ENCODE measurements at places on chromosomes 6 and 20.

- DNase-seq: no peak
Measured at GRCh38 chr6:170034294-170034693, 256.6 kb downstream of the DLL1 start.

- peak; percentile 36 for DNase-seq
Measured at GRCh38 chr6:157099912-157100593, 223.3 kb downstream of the TMEM242 start.

DNA sequence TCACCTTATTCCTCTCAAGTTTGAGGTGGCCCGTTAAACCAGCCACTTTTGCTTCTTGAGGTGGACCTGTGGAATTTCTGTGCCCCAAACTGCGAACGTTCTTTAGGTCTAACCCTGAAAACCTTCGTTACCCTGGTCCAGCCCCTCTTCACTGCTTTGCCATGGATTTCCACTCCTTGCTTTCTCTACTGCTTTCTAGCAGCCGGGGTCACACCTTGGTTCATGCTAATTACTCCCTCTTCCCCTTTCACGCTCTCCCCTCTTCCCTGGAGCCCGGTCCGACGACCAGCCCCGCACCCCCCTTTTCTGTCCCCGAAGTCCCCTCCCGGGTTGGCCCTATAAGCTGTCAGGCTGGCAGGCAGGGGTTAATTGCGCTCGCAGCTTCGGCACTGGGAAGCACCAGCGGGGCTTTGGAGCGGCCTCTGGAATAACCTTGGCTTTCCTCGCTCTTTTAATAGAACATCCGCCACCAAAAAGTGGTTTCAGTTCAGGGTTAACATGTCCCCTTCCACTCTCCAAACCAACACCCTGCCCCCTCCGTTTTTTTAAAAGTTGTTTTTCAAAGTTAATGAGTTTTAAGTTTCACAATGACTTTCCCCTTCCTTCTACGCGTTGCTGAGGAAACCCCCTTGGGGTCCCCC is 1.4 kb upstream of the HIVEP1 start:
- DNase-seq: no peak

DNA sequence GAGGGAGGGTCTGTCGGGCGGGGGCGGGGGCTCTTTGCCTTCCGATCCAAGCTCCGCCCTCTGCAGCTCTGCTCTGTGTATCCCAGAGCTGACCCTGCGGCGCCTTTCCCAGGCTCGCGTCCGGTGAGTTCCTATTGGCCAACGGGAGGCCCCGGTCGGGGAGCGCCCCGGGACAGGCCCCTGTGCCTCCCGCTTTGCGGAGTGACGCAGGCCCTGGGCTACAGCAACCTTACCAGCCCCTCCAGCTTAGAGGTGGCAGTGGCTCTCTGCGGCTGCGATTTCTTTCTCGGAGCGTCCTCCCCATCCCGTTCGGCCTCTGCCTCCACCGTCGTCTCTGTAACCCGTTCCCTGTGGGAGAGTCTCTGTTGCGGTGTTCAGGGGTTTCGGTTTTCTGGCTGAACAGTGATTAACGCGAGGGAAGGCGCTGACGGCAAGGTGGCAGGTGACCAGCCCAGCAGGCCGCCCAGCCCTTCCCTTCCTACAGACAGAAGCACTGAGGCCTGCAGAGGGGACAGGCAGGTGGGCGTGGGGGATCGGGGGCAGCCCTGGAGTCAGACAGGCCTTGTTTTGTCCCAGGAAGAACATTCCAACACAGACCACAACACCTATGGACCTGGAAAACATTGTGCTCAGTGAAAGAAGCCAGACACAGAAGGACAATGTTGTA is 18.1 kb upstream of the CEBPB start:
- DNase-seq: no peak

- no peak for DNase-seq
Measured at GRCh38 chr6:43203029-43203717, 21.2 kb downstream of the CUL9 start.

GRCh38 chr6:155943635-155944034 is 488.0 kb upstream of the NOX3 start:
- DNase-seq: no peak

- DNase-seq: no peak
Measured at GRCh38 chr20:46901638-46902037, 7.0 kb downstream of the EYA2 start.

- DNase-seq: no peak
Measured at GRCh38 chr6:108921547-108922361, 73.5 kb downstream of the ARMC2 start.

Data from activated CD4-positive, CD25-positive, alpha-beta regulatory T cell treated with anti-CD3 and anti-CD28 coated beads, Interleukin-2, amount 50 U/mL, for 16 hours (primary cell).